Kidney capillary endothelial cell (primary cell): ENCODE measurements at places on chromosomes 7 and 10.
A peak's percentile ranks its signal among the peaks of the same experiment; 100 is the strongest.

DNA sequence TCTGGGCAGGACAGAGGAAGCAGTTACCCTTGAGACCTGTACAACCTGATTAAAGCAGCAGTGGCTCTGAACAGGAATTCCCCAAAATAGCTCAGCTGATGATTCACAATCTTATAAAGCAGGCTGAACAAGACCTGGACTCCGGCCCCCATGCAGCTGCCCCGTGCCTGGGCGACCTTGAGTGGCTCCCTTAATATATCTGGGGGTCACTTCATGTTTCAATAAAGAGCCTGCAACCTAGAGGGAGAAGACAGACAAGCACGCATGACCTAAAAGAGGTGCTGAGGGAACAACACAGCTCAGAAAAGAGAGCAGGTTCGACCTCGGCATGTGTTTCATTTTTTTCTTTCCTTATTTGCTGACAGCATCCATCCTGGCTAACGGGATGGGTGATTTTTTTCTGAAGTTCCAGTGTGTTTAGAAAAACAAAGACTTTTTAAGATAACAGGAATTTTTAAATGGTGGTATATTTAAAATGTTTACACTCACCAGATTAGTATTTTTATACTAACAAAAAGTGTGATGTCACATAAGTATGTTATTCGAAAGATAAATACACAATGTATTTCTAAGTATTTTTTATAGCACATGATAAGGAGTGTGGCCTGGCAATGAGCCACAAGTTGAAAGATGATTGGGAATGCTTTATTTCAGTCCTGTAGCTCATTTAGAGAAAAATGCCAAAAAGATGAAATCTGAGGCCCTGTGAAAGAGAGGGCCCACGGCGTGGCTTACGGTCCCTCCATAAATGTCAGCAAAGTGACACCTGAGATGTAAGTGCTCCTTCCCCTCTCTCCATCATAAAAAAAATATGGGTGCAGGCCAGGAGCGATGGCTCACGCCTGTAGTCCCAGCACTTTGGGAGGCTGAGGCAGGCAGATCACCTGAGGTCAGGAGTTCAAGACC is 161.3 kb downstream of the SLIT1 start:
- peak; percentile 16 for DNase-seq

GRCh38 chr10:5503477-5503835 is 4.1 kb upstream of the CALML5 start:
- no peak for DNase-seq

GRCh38 chr10:74063256-74063655 is 65.3 kb downstream of the VCL start:
- no peak for DNase-seq

DNA sequence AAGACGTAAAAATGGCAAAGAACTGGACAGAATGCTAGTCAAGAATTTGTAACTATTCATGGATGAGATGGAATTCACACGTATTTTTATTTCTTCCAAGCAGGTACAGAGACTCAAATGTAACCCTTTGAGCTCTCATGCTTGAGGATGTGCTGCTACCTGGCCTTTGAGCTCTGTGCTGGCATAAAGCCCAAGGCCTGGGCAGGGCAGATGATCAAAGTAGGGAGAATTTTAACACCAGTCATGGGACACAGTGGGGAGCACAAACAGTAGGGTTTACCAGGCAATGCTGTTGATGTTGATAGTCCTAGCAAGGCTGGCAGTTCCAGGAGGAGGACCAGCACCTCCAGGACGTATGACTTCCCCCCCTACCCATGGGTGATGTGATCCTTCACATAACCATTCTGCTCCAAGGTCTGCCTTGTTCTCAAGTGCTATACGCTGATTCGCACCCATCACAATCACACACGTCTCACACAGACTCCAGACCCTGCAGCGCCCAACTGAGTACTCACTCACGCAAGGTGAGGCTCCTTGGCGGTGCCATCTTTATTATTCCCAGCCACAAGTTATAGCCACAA is 48.6 kb upstream of the DLG5 start:
- DNase-seq, result no peak

- DNase-seq, result no peak
Measured at GRCh38 chr7:40599836-40600235, 465.0 kb downstream of the SUGCT start.

DNA sequence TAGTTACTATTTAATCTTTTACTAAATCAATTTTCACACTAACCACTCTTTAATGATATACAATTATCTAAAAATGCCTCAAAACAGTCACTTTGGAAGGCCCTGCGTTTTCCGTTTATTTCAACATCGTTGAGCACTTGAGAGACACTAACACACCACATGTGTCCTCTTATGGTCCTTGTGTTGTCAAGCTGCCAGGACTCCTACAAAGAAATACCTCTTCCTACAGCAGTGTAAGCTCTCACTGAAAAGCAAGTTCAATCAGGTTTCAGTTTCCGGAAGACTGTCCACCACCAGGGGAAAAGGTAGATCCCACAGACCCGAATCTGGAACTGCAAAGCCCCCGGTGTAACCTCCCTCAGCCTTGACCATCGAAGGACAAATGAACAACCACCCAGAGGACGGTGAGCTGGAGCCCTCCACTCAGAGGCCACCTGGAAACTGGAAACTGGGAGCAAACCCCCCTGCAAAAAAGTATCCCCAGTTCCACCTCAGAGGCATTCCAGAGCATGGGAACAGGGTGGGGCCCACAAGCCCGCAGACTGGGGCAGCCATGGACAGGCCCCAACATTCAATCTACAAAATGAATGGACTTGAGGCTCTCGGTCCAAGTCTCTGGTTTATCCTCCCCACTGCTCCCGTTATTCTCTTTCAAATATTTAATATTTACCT is 37.6 kb downstream of the KCNH2 start:
- DNase-seq, result no peak

DNA sequence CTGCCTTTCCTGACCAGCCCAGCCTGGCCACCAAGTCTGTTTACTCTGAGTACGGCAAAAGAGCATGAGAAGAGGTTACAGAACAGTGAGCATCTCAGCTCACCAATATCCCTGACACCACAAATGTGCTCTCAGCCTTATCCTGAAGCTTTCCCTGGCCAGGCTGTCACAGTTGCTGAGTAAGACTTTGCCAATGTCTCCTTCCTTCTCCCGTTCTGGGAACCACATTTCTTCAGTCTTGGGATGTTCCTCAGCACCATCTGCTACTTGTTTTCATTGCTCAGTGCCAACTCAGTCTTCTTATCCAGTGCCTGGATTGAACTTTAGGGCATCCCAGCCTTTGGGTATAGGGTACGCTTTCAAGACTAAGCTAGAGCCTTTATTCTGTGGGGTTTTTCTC is 7.1 kb upstream of the KCNIP2 start:
- DNase-seq, result no peak

DNA sequence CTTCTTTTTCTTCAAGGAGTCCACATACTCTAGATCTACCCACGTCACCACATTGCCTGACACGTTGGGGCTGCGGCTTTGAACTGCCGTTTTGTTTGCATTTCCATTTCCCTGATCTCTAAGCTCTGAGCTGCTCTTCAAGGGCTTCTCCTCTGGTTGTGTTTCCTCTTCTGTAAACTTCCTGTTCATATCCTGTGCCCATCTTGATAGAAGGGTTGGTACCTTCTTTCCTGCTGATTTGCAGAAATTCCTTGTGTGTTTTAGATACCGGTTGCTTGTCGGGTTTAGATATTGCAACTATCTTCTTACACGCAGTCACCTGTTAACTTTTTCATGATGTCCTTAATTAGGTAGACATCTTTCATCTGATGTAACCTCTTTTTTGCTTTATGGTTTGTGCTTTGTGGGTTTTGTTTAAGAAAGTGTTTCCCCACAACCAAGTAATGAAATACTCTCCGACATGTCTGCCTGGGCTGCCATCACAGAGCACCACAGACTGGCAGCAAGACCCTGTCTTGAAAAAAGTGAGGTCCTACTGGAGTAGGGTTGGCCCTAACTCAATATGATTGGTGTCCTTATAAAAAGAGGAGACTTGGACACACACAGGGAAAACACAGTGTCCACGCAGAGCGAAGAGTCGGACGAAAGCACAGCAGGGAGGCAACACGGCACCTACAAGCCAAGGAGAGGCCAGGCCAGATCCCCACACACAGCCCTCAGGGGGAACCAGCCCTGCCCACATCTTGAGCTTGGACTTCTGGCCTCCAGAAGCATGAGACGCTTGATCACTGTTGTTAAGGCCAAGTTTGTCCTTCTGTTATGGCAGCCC is 99.1 kb upstream of the PDGFA start:
- DNase-seq, result no peak

DNA sequence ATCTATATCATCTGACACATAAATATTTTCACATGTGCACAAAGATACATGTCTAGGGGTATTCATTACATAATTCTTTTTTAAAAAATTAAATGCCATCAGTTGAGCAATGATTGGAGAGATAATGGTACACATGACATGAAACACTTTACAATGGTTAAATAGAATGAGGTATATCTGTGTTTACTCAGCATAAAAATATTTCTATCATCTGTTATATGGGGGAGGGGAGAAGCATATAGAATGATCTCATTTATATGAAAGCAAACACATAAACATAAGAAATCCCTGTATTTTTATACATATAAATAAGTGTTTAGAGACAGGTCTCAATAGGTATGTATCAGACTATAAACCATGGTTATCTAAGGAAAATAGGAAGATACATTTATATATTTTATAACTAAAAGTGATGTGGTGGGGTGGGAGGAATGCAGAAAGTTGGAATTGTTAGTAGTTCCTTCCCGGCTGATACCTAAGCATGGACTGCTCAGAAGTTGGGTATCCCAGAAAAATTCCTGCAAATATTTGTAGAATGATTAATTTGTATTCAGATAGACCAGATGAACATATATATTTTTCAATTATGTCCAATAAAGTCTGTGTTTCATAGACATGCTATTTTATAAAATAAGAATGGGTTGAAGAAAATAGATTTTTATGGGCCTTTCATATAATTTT is 75.1 kb downstream of the SHOC2 start:
- DNase-seq, result no peak

DNA sequence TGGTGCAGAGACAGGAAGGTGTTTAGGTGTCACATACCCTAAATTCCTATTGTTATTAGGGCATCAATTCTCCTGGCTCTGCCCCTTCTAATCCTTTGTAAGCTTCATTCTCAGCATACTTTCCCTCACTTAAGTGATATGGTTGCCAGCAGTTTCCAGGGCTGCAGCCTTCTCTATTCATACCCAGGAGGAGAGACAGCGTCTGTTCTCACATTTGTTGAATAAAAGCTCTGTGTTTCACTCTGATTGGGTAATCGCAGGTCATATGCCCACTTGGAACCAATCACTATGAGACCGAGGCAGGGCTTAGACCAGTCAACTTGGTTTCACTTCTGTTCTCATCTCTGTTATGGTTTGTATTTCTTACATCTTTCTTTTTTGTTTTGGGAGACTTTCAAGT is 109.6 kb upstream of the MTPN start:
- DNase-seq, result peak; percentile 10

DNA sequence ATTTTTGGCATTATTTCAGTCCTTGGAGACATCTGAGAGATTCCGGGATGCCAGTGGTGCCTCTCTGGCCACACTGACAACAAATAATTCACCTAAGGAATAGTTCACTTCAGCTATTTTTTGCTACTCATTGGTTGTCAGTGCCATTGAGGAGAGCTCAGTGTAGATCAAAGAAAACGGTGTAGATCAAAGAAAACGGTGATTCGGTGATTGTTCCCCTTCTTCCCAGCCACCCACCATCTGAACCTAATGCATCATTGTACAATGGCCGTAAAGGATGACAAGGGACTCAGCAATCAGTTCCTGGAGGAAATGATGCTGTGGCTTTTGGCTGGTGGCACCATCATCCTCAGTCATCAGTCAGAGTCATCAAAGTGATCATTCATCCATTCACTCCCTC is 80.6 kb downstream of the PTPRZ1 start:
- no peak for DNase-seq

DNA sequence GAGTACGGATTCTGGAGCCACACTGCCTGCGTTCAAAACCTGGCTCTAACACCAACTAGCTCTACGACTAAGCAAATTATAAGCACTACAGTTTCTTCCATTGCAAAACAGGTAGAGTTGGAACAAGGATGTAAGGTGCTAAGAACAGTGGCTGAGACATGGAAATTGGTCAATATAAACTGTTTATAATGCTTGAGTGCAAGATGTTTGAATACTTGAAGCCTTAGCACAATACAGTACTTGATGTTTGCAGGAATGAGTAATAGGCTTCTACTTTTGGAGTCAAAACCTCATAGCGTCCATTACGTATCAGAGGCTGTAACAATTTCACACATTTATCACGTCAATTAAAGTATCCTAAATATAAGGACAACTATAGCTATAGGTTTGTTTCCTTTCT is 6.9 kb downstream of the NT5C2 start:
- no peak for DNase-seq

DNA sequence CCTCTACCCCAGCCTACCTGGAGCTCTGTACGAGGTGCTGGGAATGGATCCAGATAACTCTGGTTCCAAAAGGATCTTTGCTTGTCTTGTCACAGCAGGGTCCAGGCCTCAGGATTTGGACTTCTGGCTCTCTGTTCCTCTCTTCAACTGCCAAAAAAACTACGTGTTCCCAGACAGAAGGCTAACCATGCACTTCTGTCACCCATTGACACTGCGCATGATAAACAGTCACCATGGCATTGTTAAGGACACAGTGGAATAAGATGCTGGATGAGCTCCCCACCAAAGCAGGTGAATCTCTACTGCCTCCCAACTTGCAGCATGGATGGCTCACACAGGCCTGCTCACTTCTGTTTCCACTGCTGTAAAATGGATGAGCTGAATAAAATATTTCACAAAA is 637.9 kb downstream of the TNS3 start:
- no peak for DNase-seq

DNA sequence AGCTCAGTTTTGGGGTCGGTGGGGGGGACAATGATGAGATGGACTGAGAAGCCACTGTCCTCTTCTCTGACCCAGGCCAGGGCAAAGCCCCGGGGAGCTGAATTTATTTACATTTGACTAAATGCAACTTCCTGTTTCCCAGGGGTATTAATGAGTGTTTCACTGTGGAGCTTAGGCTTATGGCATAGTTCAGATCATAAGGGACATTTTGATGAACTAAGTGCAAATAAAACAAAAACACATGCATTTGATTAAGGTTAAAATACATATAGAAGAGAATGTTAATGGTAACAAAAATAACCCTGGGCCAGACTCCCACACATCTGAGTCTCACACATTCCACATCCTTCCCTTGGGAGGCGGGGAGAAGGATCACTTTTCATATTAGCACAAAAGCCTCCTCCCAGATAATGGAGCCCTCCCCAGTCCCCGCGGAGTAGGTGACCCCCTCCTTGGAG is 320.6 kb downstream of the FRMD4A start:
- DNase-seq, result peak; percentile 35

GRCh38 chr10:125093199-125093973 is 67.0 kb downstream of the CTBP2 start:
- DNase-seq, result no peak

DNA sequence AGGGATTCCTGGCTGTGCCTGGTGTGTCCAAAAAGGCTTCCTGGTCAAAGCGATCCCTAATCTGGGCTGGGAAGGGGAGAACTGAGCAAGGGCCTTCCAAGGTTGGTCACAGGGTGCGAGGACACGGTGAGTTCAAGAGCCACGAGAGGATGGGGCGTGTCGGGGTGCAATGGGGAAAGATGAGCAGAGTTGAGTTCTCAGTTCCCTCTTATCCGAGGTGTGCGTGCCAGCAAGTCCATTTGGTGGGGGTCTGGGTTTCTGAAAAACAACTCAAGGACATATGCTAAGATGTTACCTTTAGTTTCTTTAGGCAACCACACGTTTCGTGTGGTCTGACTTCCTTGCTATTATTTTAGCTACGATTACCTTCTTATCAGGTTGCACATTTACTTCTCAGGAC is 1.3 kb downstream of the ZNF775 start:
- no peak for DNase-seq

GRCh38 chr7:81439591-81439990 is 330.3 kb downstream of the HGF start:
- DNase-seq, result no peak

- DNase-seq, result no peak
Measured at GRCh38 chr10:119973281-119973680, 80.8 kb downstream of the SEC23IP start.
